ENCODE measurements at places on chromosomes 11 and 22.

DNA sequence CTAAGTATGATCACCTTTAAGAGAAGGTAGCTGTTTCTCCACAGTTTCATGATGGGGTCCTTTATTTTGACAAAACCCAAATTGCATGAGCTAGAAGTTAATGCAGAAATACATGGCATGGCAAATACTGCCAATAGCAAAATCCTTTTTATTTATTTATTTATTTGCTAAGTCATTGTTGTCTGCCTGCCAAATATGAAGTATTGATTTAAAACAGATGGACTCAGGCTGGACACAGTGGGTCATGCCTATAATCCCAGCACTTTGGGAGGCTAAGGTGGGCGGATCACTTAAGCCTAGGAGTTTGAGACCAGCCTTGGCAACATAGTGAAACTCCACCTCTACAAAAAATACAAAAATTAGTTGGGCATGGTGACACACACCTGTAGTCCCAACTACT, 52.4 kb downstream of the LARGE2 start:
- DNase-seq = no peak

GRCh38 chr11:46220313-46220712, 57.1 kb upstream of the CREB3L1 start:
- no peak for DNase-seq

- peak; percentile 59 for DNase-seq
These were observed 35.9 kb downstream of the MAP6 start for GRCh38 chr11:75632962-75633361.

GRCh38 chr22:45534339-45535192, 31.9 kb downstream of the FBLN1 start:
- DNase-seq = no peak

DNA sequence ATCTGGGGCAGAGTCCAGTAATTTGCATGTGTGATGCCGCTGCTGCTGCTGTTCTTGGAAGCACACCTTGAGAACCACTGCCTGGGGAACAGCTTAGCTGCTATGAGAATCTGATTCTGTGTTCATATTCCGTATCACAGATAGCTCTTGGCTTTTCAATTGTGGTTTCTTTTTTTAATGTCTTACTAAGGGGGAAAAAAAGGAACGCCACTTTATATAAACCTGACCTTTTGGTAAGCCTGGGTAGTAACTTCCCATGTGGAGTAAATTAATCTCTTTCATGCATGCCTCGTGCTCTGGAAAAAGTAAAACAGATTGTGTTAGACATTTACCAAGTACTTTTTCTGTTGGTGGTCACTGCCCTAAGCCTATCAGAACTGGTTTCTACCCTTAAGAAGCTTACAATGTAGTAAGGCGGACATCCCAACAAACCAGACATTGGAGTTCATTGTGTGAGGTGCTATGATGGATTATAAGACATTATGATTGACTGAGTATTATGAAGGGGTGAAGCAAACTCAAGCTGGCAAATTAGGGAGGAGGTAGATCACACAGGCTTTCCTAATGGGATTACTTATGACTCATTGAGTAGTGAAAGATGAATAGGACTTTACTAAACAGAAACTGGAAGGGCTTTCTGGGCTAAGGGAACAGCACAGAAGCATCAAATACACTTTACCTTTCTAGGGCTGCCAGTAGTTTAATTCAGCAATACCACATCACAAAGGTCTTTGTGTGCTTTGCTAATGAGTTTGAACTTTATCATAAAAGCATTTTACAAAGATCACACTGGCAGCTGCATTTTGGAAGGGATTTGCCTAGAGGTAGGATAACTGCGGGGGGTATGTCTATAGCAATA, 64.7 kb downstream of the MAML2 start:
- DNase-seq = peak; percentile 94

- DNase-seq = no peak
These were observed 36.3 kb downstream of the KCNQ1OT1 start for GRCh38 chr11:2663506-2663905.

DNA sequence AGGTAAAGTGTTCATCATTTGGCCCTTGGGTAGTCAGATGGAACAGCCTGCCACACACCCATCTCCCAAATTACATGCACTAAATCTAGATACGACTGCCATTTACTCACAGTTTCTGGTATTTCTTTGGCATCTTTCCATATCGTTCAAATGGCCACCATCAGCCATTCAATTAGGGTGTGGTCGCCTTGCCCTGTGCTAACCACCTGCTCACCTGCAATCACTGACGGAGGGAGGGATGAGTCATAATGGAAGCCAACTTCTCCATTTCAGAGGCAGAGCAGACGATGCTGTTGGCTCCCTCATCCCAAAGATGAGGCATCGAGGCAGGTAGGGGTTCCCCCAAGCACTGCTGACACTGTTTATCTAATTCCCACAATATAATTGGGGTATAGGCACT, 14.6 kb downstream of the MS4A6A start:
- no peak for DNase-seq

GRCh38 chr11:83394331-83394730, 108.2 kb upstream of the CCDC90B start:
- DNase-seq = no peak

- no peak for DNase-seq
These were observed 8.6 kb upstream of the RELT start for GRCh38 chr11:73367482-73368024.
